Mesendoderm (in vitro differentiated cells): ENCODE measurements at places on chromosomes 16 and 17.

GRCh38 chr17:82458885-82459424, 414 bp downstream of the NARF start:
- peak; percentile 26 for DNase-seq

DNA sequence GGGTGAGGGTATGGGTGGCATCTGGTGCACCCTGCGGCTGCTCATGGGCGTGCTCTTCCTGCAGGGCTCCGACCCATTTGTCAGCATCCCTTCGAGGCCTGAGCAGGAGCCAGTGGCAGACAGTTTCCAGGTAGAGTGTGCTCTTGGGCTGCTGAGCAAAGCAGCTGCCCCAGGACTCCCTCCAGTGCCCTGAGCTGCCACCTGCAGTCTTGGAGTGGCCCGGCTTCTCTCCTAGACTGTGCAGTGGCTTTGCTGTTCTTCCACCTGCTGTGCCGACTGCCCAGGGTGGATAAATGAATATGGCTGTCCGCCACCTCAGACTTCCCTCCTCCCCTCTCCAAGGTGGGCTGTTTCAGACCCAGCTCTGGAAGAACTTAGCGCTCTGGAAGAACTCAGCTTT, 10.8 kb upstream of the JPT2 start:
- DNase-seq = no peak

DNA sequence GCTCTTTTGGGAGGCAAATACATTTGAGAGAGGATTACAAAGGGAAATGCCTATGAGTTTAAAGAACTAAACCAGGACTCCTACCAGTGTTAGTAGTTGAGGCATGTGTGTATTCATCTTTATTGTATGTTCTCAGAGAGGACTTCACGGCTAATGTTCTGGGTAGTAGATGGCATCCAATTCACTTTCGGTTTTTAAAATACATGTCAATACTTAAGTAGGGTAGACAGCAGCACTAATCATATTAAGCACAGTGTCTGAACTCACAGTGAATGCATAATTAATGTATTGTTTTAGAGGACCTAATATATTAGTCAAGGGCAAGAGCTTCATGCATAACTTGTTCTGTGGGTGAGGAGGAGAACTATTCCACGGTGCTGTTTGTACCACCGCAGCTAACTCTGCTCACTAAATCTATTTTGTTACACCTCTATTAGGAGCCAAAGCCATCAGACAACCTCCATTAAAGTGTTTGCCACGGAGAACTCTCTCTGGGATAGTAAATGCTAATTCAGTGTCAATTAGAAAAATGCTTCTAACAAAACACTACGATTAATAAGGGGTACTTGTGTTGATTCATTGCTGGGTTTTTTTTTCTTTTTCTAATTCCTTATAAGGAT, 56.3 kb downstream of the COX10 start:
- DNase-seq = no peak

- no peak for DNase-seq
Observed at GRCh38 chr17:78665952-78666920, 89.0 kb upstream of the DNAH17 start.

DNA sequence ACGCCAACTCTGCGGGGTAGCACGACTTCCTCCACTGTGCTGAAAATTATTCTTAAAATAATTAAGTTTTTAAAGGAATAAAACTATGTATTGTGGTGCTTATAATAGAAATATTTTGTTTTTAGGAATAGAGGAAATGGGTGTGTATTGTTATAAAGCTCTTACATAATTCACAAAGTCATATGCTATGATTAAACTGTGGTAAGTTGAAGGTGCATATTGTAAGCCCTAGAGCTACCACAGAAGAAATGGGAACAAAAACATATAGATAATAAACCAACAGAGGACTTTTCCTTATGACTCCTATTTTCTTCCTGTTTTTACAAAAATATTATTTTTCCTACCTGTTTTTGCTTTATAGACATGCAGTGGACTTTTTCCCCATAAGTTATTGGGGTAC, 4.3 kb upstream of the SLFN11 start:
- DNase-seq = no peak

- DNase-seq = no peak
Observed at GRCh38 chr16:53816211-53816836, 112.4 kb downstream of the FTO start.

DNA sequence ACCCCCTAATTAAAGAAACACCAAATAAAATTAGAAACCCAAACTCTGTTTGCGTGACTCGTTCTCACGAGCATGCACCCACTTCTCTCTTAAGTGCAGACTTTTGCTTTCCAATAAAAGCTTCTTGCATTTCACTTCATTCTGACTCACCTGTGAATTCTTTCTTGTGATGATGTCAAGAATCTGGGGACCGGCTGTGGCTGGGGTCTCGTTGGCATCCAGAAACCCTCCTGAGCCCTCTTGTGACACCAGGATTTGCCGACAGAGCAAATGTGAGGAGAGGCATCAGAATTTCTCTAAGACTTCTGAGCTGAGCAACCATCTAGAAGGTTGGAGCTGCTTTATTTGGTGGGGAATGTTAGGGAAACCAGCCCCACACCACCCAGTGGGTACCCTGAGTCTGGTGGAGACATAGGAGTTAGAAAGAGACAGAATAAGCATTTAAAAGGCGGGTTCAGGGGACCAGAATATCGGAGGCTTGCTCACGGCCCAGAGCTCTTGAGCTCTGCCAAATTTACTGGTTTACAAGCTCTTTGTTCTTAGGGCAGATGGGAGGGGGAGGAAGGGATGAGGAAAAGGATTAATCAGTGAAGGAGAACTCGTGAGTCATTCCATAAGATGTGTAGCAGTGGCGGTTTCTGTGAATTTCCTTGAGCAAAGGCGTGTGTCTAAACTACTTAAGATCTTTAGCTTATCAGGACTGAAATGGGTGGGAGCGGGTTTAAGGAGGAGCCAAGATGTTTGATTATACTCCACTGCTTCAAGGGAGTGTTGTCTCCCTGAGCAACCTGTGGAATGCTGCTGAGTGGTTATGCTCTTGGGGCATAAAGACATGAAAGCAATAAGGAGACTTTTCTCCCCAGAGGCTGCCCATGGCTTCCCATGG, 24.2 kb upstream of the TMC5 start:
- peak; percentile 76 for DNase-seq

DNA sequence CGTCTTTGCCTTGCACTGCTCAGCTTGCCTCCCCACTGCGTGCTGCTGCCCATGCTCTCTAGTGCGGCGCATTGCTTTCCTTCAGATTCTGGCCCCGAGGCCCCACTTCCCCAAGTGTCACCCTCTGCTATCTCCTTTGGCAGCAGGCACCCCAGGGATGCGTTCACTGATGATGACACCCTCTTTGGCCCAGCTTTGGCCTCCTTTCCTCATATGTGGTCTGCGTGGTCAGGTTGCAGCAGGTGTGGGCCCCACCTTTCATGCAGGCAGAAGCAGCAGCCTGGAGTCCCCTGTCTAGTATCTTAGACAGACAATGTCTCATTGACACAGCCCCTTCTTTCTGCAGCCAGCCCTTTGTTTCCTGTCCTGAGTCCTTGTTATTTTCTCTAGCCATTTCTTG, 4.8 kb upstream of the CCL3 start:
- DNase-seq = no peak

DNA sequence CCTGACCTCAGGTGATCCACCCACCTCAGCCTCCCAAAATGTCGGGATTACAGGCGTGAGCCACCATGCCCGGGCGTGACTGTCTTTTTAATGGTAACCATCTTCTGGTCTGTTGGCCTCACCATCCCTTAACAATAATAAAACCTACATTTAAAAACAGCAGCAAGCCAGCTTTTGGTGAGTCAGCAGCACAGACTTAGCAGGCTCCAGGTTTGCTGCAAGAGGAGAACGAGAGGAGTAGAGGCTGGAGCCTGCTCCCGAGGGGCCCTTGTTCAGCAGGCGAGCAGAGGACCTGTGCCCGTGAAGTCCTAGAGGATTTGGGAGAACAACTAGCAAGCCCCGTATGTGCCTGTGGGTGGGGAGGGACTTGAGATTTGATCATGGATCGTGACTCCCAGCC, 35.7 kb downstream of the MYH13 start:
- DNase-seq = no peak
